MG63 (cell line): ENCODE measurements at places on chromosomes 2 and 18.
A peak's percentile ranks its signal among the peaks of the same experiment; 100 is the strongest.

DNA sequence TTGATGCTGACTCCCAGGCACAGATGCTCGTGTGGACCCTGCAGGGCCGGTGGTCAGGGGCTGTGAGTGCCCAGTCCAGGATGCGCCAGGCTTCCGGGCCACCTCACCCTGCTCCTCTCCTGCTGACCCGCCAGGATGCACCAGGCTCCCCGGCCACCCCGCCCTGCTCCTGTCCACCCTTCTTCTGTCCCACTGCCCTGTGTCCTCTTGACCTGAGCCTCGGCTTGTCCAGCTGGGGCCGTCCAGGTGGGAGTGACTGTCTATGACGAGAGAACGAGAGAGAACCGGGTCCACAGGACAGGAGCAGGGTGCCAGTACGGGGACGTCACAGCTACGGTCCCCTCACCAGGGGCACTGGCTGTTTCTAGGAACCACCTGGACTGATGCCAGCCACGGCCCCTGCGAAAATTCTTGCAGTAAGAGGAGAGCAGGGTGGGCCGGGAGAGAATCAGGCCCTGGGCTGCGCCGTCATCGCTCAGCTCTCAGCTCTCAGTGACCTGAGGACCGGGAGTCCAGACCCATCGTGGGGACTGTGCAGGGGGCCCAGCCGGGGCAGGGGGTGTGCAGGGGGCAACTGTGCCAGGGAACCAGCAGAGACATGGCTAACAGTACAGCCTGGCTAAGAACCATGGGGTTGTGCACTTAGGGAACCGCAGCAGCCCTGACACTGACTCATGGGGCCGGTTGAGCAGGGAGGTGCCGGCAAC lies 12.9 kb upstream of the NFATC1 start:
- no peak for DNase-seq

GRCh38 chr2:213285404-213285803 lies 1.1 kb downstream of the SPAG16 start:
- DNase-seq, result no peak

GRCh38 chr2:45616658-45617411 lies 5.8 kb upstream of the SRBD1 start:
- DNase-seq, result peak; percentile 55

- no peak for DNase-seq
Observed at GRCh38 chr2:228039752-228040534, 141.5 kb downstream of the SPHKAP start.

GRCh38 chr2:9347411-9347881 lies 75.9 kb downstream of the ITGB1BP1 start:
- DNase-seq, result no peak

GRCh38 chr18:12423393-12423792 lies 15.7 kb downstream of the PRELID3A start:
- DNase-seq, result no peak

- no peak for DNase-seq
Observed at GRCh38 chr2:223101340-223102039, 49.5 kb downstream of the KCNE4 start.

- DNase-seq, result no peak
Observed at GRCh38 chr2:236176951-236177350, 8.8 kb upstream of the GBX2 start.

DNA sequence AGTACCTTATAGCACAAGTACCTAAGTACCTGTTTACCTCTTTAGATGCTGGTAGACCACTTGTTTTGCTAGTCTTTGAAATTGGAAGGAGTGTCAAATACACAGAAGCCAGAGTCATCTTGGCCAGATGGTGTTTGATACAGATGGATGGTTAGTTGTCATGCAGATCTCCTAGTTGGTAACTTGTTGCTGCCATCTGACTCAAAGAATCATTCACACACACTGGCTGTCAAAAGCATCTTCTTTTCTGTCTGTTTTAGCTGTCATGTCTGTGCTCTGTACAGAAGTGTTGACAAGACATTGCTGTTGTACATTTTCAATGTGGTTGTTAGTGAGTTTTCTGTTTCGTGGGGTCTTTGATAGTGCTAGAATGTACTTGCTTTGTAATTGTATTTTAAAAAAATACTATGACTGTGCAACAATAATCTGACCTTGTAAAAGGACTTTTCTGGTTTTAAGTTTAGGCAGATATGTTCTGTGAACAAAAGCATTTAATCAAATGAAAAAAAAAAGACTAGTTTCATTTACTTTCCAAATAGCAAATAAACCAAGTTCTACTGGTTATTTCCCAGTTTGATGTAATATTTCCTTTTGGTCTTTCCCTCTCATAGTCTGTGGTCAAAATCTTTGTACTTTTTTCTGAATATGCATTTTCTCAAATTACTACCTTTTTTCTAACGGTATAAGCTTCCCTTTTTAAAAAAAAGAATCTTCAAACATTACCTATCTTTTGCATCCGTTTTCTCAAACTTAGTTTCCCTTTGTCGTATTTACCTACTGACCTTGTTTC lies 39.9 kb downstream of the TANK start:
- DNase-seq, result no peak

DNA sequence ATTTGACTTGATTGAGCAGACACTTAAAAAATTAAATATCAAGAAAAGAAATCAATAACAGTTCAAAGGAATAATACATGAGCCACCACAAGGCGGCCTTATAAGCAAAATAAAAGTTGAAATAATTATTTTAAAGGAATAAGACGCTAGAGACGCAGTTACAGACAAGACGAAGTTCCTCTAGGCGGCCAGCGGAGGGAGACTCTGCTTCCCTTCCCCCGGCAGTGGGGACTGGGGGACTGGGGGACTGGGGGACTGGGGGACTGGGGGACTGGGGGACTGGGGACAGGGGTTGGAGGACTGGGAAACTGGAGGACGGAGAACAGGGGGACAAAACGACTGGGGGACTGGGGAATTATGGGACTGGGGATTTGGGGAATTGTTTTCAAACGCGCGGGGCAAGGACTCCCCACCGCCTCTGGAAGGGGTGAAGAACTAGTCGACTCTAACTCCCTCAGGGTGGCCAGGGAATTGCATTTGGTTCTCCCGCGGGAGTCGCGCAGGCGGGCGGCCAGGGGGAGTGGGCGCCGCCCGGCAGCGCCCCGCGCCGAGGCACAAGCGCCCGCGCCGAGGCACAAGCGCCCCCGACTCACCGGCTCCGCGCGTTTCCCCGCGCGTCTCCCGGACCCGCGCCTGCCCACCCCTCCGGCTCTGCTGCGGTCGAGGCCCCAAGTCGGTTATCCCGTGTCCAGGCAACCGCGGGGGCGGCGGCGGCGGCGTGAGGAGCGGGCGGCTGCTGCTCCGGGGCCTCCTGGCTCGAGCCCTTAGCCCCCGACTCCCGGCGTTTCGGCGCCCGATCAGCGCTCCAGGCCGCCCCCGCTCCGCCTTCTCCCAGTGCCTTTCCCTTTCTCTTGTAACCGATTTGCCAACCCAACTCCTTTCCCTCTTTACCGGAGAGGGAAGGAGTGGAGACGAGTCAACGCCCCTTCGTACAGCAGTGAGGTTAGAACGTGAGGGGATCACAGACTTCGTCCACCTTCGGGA lies at the start of gene CCDC178:
Gene CCDC178 (minus strand): TSS at position 662 of the 984 bp plus-strand sequence. CDS start 28,633 bp downstream, outside the sequence.
- DNase-seq, result peak; percentile 24

DNA sequence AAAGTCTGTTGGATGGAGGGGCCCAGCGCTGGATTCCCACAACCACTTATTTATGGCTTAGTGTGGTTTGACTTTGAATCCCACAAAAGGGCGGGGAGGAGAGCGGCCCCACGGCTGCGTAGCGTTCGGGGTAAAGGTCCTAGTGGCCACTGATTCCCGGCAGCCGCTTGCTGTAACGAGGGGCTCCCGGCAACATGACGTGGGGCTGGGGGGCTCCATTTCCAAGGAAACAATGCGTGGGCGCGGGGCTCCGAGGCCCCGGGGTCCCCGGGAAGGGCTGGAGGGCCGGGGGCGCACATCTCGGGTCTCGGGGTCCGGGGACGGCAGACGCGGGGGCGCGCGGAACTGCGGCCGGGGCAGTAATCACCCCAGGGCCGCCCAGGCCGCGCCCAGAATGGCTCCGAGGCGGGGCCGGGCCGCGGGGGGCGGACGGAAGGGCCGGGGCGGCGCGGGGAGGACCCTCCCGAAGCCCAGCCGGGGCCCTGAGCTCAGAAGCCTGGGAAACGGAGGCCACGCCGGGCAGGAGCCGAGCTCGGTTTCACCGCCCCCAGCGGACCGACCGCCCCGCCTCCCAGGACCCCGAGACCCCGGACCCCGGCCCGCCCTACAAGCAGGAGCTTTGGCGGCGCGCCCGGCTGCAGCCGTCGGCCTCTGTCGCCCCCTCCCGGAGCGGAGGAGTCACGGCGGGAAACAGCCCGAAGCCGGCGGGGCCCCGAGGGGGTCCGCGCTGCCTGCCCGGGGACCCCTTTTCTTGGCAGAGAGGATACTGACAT lies 11.9 kb upstream of the MLPH start:
- peak; percentile 79 for DNase-seq

- DNase-seq, result no peak
Observed at GRCh38 chr2:46498681-46499080, 19.3 kb downstream of the TMEM247 start.

- DNase-seq, result no peak
Observed at GRCh38 chr2:219632760-219633105, 5.3 kb downstream of the SLC4A3 start.

GRCh38 chr2:196809260-196809659 lies at the start of gene C2orf66:
Gene C2orf66, minus strand, starts transcription at chr2:196809355. Its CDS starts 19 bp downstream, at chr2:196809336.
- DNase-seq, result no peak

- peak; percentile 9 for DNase-seq
Observed at GRCh38 chr18:55587418-55588110, 428 bp downstream of the TCF4 start.

DNA sequence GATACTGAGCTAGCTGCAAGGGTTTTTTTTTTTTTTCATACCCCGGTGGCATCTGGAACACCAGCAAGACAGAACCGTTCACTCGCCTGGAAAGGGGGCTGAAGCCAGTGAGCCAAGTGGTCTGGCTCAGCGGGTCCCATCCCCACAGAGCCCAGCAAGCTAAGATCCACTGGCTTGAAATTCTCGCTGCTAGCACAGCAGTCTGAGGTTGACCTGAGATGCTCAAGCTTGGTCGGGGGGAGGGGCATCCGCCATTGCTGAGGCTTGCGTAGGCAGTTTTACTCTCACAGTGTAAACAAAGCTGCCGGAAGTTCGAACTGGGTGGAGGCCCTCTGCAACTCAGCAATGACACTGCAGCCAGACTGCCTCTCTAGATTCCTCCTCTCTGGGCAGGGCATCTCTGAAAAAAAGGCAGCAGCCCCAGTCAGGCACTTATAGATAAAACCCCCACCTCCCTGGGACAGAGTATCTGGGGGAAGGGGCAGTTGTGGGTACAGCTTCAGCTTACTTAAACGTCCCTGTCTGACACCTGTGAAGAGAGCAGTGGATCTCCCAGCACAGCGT lies 5.1 kb upstream of the MIB1 start:
- no peak for DNase-seq
